Body of pancreas (tissue), 4 donors: ENCODE measurements at places on chromosomes 5 and 9. TPM values are rescaled to one million over a fixed set of nuclear protein-coding genes. Genes with fewer than 3 reads are reported as not detected.
A peak's percentile ranks its signal among the peaks of the same experiment; 100 is the strongest.

- no peak for DNase-seq
Measured at GRCh38 chr5:109705596-109705995, 15.9 kb downstream of the MAN2A1 start.

DNA sequence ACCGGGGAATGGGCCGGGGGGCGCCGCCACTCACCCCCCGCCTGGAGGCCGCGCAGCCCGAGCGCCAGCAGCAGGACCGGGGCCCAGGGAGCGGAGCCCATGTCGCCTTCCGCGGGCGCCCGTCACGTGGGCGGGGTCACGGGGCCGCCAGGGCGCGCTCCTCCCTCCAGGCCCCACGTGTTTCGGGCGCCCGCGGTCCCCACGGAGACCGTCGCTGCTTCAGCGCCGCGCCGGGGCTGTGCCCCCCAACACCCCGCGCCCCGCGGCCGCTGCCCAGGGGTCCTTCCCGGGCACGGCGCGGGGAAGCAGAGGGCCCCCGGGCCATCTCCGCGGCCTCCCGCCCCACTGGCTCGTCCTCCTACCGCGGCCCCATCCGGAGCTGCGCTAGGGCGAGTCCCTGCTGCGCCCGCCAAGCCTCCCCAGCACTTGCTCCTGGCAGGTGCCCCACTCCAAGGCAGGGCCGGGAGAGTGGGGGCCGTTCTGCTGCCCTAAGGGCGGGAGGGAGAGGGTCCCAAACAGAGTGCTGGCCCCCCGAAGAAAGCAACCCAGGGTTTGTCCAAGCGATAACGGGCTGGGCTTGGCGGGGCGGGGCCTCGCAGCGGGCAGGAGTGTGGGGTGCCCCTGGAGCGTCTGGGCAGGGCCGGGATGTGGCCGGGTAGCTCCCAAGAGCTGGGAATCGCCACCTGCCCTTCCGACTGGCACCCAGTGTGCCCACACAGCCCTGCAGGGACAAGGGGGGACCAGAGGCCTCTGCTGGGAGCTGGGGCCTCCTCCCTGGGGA is at the start of gene DPP7:
DPP7 (minus strand) TSS at position 121 of the 781 bp plus-strand sequence; CDS start at position 101, 20 bp downstream.
- peak; percentile 76 for DNase-seq

DNA sequence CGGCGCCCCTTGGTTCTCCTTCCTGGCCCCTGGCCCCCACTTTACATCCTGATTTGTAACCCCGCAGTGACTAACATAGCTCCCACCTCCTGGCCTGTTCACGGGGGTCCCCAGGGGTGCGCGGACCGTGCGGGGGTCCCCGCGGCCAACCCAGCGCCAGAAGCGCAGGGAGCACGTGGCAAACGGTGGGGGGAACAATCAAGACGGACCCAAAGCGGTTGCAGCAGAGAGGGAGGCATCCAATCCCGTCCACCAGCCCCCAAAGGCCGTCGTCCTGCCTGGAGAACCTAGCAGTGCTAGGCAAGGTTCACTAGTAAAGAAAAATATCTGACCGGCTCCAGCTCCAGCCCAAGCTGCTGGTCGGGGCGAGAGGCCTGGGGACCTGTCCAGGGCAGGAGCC is 201.5 kb downstream of the AUH start:
- DNase-seq, result no peak

Gene GFI1B
- not detected for total RNA-seq
